ENCODE measurements at places on chromosomes 6 and 20. TPM values are rescaled to one million over a fixed set of nuclear protein-coding genes. Genes with fewer than 3 reads are reported as not detected.

Gene PEX3
- 45.8 TPM for polyA plus RNA-seq

Gene PSMA7
- 167 TPM for polyA plus RNA-seq

GRCh38 chr6:32697031-32697430 lies 30.6 kb upstream of the HLA-DQB1 start:
- no peak for DNase-seq

DNA sequence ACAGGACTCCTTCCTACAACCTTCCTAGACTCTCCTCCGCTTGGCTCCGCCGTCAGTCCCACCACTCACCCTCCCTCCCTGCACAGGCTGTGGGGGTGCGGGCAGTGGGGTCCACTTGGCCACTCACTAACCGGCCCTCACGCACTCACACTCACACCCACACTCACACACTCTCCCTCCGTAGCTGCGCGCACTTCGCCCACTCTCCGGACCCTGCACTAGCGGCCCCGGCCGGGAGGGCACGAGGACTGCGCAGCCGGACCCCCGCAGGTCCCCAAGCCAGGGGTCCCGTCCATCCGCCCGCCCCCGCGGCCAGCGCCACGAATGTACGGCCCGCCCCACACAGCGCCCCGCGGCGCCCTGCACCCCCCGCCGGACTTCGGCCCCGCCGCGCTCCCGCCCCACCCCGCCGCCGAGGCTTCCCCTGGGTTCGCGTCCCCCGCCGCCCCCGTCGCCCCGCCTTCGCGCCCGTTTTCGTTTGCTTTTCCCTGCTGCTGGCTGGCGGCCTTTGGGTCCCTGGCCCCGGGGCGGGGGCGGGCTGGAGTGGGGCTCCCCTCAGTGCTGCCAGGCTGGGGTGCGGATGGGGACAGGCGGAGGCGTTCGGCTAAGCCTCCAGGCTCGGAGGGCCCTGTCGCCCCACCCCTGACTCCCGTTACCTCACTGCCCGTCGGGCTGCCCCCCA lies 23.0 kb upstream of the SLC22A7 start:
- no peak for DNase-seq

GRCh38 chr20:20051767-20052073 lies 546 bp downstream of the CRNKL1 start:
- DNase-seq, result no peak

DNA sequence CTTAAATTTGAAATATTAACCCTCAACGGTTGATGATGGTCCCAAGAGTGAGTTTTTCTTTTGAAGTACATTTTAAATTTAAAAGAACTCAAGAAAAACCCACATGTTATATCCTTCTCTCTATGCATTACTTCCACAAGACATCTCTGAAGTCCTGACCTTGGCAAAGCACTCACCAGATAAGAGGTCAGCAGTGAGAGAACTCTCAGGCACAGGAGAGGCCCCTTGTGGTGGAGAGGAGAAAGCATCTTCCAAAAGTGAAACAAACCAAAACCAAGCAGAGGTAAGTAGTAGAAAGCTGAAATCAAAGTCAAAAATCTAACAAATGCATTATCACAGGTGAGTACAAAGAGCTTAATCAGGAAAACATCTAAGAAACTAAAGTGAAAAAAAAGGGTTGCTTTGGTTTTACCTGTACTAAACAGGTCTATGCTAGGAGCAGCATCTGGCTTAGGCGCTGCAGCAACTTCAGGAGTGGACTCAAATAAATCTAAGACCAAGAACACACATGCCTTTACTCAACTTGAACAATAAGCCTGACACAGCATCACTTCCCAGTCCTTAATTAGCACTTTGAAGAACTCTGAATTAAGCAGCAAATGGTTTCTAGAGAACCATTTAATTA lies 80.5 kb downstream of the PRSS35 start:
- no peak for DNase-seq

- DNase-seq, result no peak
Observed at GRCh38 chr20:9354579-9354978, 159.8 kb upstream of the LAMP5 start.
